ENCODE measurements at places on chromosomes 16 and 17. TPM values are rescaled to one million over a fixed set of nuclear protein-coding genes. Genes with fewer than 3 reads are reported as not detected.

KRTAP4-3 gene
- total RNA-seq: not detected

RHBDF1 gene
- total RNA-seq: 30.1 TPM

TVP23A gene
- not detected for total RNA-seq

ARL5C gene
- total RNA-seq: not detected

PLCG2 gene
- 23.2 TPM for total RNA-seq

ODAD4 gene
- 0.34 TPM for total RNA-seq

KCNJ16 gene
- 1.7 TPM for total RNA-seq

SCARF1 gene
- total RNA-seq: 172 TPM

BCKDK gene
- 18.4 TPM for total RNA-seq

TERB1 gene
- not detected for total RNA-seq

CACNA1H gene
- total RNA-seq: 0.05 TPM
